Skin of body (tissue), 3 donors: ENCODE measurements at places on chromosomes 7 and 10. TPM values are rescaled to one million over a fixed set of nuclear protein-coding genes. Genes with fewer than 3 reads are reported as not detected.

The PKD2L1 gene
- not detected for total RNA-seq

The CCDC7 gene
- 43.8 TPM for total RNA-seq

The SPDYE1 gene
- 0.10 TPM for total RNA-seq

The CPXM2 gene
- 4.9 TPM for total RNA-seq

The COL26A1 gene
- total RNA-seq: 3.5 TPM

The BMI1 gene
- total RNA-seq: 41.9 TPM

The FAM241B gene
- 1.7 TPM for total RNA-seq

The SYT15B gene
- 0.59 TPM for total RNA-seq

The KEL gene
- total RNA-seq: 4.5 TPM

The SLC29A3 gene
- total RNA-seq: 2.2 TPM

The CNOT4 gene
- total RNA-seq: 23.1 TPM

The WNT8B gene
- not detected for total RNA-seq

The GNGT1 gene
- not detected for total RNA-seq

The CSGALNACT2 gene
- total RNA-seq: 29.6 TPM

The CLCN1 gene
- total RNA-seq: 0.20 TPM

The LAMB1 gene
- total RNA-seq: 212 TPM

The PSTK gene
- total RNA-seq: 4.1 TPM

The NUB1 gene
- total RNA-seq: 28.5 TPM

The EPHB6 gene
- 34.7 TPM for total RNA-seq

The SFTPA1 gene
- not detected for total RNA-seq

The UNC5B gene
- total RNA-seq: 11.2 TPM

The XPNPEP1 gene
- total RNA-seq: 94.6 TPM

The UPF2 gene
- total RNA-seq: 24.7 TPM

The PPP1R3C gene
- 71.7 TPM for total RNA-seq

The GFRA1 gene
- 49.8 TPM for total RNA-seq

The GPRIN2 gene
- 2.8 TPM for total RNA-seq
